SHP77 (cell line): ENCODE measurements at places on chromosomes 2 and 18.

DNA sequence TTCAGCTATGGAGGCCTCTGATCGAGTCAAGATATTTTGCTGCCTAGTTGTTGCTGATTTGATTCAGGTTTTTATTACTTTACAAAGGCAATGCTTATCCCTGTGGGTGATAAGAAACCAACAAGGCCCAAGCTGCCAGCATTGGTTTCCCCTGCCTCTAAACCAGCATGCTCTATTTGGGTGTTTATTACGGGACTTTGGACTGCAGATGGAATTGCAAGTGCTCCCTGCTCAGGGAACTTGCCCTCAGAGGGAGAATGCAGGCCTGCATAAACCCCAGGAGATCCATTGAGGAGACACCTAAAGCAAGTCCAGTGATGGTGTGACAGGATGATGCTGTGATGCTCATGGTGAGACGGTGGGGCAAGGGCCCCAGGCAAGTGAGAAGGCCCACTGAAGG, 172.1 kb downstream of the VAPA start:
- DNase-seq, result no peak

GRCh38 chr18:52888014-52888413, 548.0 kb downstream of the DCC start:
- no peak for DNase-seq

- DNase-seq, result no peak
Observed at GRCh38 chr18:45525301-45525700, 90.0 kb upstream of the SLC14A2 start.

- DNase-seq, result no peak
Observed at GRCh38 chr2:47907039-47907781, 912 bp upstream of the FBXO11 start.

DNA sequence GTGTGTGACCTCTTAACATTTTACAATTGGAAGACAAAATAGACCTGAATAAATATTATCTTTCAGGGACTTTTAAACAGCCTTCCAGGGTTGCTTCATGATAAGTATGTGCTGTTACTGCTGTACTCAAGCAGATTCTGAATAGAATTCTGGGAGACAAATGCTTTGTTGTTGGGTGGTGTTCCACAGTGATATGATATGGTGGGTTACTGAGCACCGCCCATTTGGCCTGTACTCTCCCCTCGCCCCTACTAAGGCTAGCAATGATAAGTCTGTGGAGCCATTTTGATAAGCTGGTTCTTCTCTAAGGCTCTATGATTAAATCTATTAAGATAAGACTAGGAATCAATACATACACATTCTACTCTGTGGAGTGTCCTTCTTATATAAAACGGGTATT, 89.8 kb upstream of the ITGA4 start:
- DNase-seq, result no peak

DNA sequence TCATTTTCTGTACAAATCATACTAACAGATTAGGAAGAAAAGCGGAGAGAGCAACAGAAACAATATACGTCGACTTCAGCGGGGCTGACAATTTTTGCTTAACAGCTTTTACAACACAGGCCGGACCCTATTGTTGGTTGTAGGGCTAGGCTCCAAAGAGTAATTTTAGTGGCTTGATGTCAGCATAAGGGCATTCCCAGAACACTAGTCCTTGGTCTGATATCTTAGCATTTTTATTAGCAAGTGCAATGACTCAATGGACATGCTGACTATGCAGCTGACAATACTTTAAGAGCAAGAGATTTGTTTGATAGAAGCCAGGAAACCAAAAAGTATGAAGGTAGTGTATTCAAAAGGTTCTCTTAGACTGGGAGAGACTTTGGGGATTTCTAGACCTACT, 209.9 kb downstream of the LNPK start:
- no peak for DNase-seq

DNA sequence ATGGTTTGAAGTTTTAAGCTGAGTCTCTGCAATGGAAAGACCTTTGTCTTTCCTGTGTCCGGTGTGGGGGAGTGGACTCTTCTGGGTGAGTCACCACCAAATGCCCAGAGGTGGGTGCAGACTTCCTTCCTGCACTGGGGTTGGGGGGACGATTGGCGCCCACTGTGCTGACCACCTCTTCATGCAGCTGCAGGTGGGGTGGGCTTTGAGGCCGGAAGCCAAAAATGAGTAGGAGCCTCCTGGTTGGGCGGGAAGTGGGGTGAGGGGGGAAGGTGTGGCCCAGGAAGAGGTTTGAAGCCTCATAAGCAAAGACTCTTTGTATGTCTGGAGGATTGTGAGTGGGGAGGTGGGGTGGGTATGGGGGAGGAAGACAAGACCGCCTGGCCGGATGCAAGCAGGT, 27.6 kb downstream of the PAX8 start:
- no peak for DNase-seq

- no peak for DNase-seq
Observed at GRCh38 chr18:55483266-55483871, 104.6 kb downstream of the TCF4 start.

DNA sequence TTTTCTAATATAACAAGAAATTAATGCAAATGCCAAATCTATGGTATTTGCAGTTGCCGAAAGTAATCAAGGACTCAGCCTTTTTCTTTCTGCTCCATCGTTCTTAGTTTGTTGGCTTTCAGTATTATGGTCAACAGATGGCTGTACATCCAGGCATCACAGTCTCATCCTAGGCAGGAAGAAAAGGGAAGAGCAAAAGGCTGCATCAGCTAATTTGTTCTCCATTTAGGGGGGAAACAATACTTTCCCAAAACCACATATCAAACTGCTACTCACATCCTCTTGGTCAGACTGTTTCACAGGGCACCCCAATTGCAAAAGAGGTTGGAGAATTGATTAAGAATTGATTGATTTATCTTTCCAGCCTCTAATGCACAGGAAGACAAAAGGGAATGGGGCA, 89.3 kb downstream of the MDH1 start:
- no peak for DNase-seq

DNA sequence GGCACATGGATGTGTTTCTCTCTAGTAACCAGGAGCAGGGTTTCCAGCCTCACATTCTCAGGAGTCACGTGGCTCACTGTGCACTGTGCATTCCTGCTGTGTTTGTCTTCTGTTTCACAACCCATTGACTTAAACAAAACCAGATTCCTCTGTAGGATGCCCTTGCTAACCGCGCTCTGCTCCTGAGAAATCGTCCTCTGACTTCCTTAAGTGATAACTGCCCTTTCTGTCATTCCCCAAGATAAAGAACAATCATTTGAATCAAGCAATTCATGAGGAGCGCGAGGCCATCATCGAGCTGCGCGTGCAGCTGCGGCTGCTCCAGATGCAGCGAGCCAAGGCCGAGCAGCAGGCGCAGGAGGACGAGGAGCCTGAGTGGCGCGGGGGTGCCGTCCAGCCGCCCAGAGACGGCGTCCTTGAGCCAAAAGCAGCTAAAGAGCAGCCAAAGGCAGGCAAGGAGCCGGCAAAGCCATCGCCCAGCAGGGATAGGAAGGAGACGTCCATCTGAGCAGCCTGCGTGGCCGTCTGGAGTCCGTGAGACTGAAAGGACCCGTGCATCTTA, 60.2 kb downstream of the RALBP1 start:
- no peak for DNase-seq

GRCh38 chr18:45619826-45620201, 4.5 kb downstream of the SLC14A2 start:
- no peak for DNase-seq

DNA sequence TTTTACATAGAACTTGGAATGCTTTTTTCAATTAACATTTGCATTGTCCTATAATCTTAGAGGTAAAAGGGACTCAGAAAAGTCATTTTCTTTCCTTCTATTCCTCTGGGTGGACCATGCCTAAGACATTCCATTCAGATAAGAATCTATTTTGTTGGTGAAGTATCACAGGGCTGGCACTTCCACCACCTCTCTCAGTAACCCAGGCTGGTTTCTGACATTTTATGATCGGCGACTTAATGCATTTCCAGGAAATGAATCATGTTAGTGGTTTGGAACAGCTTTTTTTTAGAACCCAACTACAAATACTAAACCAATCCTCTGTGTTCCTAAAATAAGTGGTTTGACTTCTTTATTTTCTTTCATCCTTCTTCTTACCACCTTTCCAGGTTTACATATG, 27.0 kb downstream of the GAD1 start:
- no peak for DNase-seq

- no peak for DNase-seq
Observed at GRCh38 chr18:12238826-12239225, 15.3 kb upstream of the CIDEA start.

DNA sequence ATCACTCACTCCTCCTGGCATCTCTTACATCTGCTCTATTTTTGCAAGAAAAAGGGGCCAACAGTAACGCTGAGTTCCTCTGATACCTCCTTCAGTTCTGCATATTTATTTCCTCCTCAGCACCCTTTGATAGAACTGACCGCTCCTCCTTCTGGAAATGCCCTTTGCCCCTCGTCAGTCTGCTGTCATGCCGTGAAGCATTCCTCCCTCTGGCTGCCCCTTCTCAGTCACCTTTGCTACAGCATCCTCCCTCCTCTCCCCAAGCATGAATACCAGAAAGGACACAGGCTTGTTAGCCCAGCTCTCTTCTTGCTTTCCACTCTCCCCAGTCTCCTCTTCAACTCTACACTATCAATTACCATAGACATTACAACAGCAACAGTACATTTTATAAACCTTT, 135.4 kb downstream of the NBAS start:
- DNase-seq, result no peak

DNA sequence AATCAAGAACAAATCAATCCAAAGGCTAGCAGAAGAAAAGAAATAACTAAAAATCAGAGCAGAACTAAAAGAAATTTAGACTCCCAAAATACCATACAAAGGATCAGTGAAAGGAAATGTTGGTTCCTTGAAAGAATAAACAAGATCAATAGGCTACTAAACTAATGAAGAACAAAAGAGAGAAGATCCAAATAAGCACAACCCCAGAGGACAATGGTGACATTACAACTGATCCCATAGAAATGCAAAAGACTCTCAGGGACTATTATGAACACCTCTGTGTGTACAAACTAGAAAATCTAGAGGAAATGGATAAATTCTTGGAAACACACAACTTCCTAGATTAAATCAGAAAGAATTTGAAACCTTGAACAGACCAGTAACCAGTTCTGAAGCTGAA, 1186.9 kb downstream of the LRP1B start:
- DNase-seq, result no peak

GRCh38 chr2:132804051-132804450, 134.0 kb upstream of the LYPD1 start:
- DNase-seq, result peak; percentile 80

GRCh38 chr18:51426996-51427395, 229.5 kb upstream of the MEX3C start:
- DNase-seq, result no peak

- DNase-seq, result no peak
Observed at GRCh38 chr2:26709323-26710110, 17.0 kb downstream of the KCNK3 start.

DNA sequence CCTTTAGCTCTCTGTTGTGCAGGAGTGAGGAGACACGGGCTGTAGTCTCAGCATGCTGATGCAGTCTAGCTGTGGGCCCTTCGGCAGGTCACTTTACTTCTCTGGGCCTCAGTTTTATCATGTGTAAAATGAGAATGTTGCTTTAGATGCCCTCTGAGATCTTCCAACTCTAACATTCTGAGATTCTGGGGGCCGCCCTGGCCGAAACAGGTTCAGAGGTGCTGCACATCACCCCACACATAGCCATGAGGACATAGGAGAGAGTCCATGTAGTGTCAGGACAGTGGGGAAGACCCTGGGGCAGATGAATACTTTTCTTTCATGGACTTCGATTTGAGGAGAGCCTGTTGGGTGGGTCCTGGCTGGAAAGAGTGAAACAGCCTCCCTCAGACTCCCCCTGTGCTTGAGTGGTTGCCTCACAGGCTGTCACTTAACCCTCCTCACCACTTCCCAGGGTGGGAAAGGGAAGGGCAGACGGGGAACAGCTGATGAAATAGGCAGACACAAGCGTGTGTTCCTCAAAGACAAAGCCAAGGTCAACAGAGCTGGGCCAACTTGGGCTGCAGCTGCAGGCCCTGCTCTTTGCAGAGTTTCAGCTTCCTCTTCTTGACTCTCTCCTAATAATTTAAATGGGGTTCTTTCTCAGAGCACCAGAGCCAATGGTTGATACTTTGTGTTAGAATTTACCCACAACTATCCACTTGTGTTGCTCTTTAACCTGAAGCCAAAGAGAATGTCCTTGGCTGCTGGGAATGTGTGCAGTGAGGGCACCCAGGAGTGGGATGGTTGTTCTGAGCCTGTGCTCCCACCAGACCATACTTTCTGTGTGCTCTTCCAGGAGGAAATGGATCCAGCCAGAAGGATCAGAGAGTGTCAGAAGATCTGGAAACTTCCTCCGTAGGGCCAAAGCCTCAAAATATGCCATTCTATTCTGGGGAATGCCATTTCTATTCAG, 14.7 kb upstream of the MRPL33 start:
- peak; percentile 53 for DNase-seq
